Motor neuron (in vitro differentiated cells): ENCODE measurements at places on chromosomes 5 and 9. TPM values are rescaled to one million over a fixed set of nuclear protein-coding genes. Genes with fewer than 3 reads are reported as not detected.

GRCh38 chr9:130117816-130118632, 54.2 kb upstream of the NCS1 start:
- ATAC-seq, result peak; percentile 2

DNA sequence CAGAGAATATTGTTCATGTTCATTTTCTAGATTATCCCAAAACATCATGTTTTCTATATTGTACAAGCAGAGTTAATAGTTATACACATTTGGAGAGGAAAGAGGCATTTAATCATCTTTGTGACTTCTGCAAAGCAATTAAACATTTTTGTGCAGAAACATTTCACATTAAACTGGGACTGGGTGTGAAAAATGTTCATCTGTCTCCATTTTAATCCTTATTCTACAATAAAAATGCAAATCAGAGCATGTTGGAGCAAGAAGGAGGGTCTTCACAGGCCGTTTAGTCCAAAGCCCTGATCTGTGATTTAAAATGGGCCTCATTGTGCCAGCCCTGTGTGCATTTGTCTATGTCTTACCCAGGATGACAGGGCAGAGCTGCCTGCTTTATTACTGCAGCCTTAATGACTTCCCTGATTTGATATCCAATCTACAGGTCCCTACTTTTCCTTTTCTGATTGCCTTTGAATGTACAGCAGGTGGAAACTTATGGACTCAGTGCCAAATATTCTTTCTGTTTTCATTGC, 183.5 kb downstream of the CAVIN4 start:
- peak; percentile 73 for ATAC-seq

Gene SCGB3A2
- total RNA-seq, result not detected in 2 replicates

Gene NADK2
- total RNA-seq, result 29.1 and 30.5 TPM in 2 replicates

DNA sequence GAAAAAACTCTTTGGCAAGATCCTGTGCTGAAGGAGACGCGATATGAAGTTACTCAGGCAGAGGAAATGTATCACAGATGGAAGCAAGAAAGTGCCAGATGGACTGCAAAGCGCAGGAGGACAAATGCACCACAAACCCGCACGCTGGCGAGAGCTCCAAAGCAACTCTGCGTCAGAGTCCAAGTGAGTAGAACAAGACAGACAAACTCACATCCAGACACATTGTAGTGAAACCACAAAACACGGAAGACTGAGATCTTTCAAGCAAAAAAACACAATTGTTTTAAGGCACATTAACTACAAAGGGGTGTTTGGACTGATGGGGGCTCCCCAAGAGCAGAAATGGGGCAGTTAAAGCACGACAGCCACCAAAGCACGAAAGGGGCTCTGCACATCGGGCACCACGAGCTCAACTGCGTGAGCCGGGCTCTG, 39.2 kb upstream of the NKD2 start:
- ATAC-seq, result no peak

- no peak for ATAC-seq
Measured at GRCh38 chr9:72596451-72597180, 75.2 kb downstream of the TMC1 start.

- no peak for ATAC-seq
Measured at GRCh38 chr5:115484368-115484767, 60.2 kb downstream of the FEM1C start.

Gene TMEM174
- total RNA-seq, result 0.33 and 2.1 TPM in 2 replicates

GRCh38 chr9:109910671-109911518, 130.9 kb downstream of the PALM2AKAP2 start:
- ATAC-seq, result peak; percentile 92

- no peak for ATAC-seq
Measured at GRCh38 chr5:54655266-54655665, 137.7 kb downstream of the SNX18 start.

- peak; percentile 19 for ATAC-seq
Measured at GRCh38 chr5:61866930-61867329, 439.1 kb upstream of the KIF2A start.

Gene GRXCR2
- not detected in 2 replicates for total RNA-seq

DNA sequence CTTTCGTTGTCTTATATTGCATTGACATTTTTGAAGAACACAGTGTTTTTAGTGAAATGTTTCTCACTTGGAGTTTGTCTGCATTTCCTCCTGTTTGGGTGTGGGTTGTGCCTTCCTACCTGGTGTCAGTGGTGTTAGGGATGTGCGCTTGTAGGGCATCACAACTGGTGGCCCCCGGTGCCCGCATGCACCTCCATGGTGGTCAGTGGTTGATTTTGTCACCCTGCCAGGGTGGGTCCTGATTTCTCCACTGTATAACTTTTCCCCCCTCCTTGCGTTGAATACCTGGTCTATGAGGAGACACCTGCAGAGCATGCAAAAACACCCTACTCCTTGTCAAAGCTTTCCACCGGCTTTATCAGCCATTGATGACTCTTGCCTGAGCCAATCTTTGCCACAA, 132.9 kb downstream of the BARX1 start:
- no peak for ATAC-seq

- no peak for ATAC-seq
Measured at GRCh38 chr5:175102717-175103116, 341.3 kb downstream of the DRD1 start.

- ATAC-seq, result peak; percentile 41
Measured at GRCh38 chr5:92207151-92207550, 824.0 kb upstream of the ARRDC3 start.

GRCh38 chr9:30723656-30724055, 1660.8 kb upstream of the ACO1 start:
- ATAC-seq, result no peak

DNA sequence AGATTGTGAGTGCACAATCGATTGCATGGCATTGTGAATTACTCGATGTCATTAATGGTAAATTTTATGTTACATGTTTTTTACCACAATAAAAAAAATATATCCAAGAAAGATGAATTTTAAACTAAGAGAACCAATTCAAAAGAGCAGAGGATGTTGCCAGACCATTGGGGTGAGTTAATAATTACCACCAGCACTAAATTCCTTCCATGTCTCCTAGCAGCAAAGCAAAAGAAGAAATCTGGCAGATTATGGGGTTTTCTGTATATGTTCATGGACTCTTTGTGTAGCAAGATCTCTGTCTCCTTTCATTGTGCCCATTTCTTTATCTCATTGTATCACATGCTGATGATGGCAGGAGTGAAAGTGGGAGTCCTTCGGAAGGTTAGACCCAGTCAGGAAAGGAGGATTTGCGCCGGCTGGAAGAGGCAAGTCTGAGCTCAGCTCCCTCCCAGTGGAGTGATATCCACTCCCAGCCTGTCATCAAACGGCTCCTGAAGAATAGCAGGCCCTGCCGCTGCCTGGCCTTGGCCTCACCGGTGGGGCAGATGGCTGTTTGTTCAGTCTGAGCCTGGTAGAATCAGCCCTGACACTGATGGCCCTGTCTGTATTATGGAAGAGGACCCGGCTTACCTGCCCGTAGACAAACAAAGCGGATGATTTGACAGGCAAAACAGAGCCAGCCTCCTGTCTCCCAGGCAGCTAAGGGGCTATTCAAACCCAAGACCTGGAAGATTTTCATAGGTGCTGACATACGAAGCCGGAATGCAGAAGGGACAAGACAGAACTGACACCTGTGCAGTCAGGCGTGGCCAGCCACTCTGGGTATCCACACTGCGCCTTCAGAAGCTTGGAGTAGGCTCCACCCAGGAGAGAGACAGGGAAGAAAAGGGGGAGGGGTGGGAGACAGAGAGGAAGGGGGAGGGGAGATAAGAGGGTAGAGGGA, 21.9 kb upstream of the FOXE1 start:
- peak; percentile 95 for ATAC-seq

DNA sequence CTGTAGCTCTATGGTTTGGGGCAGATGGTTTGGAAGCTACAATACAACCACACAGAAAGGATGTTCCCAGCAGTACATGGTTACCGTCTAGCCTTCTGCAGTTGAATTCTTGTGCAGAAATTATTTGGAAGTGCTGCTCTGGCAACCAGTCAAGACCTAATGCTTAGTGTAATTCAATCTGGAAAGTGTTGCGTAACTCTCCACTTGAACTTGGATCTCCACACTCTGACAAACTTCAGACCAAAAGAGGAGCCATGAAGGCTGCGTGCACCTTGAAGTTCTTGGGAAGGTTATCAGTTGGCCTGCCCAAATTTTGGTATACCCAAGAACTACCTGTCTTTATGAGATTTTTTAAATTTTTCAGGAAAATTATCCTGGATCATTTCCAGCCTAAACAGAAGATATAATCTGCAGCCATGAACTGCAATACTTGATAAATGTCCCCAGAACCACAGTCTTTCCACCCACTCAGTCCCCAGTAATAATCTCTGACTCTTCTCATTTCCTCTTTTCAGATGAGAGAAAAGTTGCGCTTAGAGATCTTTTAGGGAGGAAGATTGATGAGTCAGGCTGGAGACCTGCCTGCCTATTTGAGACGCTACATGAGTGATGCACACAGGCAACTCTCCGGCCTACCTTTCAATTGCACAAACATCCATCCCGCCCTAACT, 159.9 kb downstream of the FANCC start:
- ATAC-seq, result no peak

GRCh38 chr5:57445006-57445704, 37.5 kb downstream of the ACTBL2 start:
- no peak for ATAC-seq

DNA sequence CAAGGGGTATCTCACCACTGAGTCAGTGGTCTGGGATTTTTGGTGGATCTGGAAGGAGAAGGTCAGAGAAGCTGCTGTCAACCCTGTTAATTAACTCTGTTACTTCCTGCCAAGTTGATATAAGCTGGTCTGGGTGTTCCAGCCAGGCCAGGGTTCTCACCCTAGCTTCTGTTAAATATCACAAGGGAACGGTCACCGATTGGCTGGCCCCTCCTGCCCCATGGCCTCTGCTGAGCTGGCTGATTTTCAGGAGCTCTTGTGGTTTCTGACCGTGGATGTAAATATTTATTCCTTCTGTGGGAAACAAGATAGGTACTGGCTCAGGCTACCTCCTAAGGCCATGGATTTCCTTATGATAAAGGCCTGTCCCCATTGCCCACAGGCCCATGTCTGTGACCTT, 1.0 kb downstream of the ADAMTS13 start:
- ATAC-seq, result no peak

- ATAC-seq, result no peak
Measured at GRCh38 chr5:124301850-124302249, 444.6 kb downstream of the ZNF608 start.

- no peak for ATAC-seq
Measured at GRCh38 chr5:132019337-132019736, 7.9 kb upstream of the ACSL6 start.

Gene TLE1
- total RNA-seq, result 1.8 and 2.8 TPM in 2 replicates

Gene PCDHGB2
- total RNA-seq, result 0.62 and 0.73 TPM in 2 replicates

- ATAC-seq, result no peak
Measured at GRCh38 chr9:79765466-79765865, 193.7 kb downstream of the TLE4 start.

GRCh38 chr5:180068519-180069090, 3.0 kb downstream of the RNF130 start:
- no peak for ATAC-seq

GRCh38 chr5:16673241-16674201, 56.7 kb upstream of the RETREG1 start:
- no peak for ATAC-seq

DNA sequence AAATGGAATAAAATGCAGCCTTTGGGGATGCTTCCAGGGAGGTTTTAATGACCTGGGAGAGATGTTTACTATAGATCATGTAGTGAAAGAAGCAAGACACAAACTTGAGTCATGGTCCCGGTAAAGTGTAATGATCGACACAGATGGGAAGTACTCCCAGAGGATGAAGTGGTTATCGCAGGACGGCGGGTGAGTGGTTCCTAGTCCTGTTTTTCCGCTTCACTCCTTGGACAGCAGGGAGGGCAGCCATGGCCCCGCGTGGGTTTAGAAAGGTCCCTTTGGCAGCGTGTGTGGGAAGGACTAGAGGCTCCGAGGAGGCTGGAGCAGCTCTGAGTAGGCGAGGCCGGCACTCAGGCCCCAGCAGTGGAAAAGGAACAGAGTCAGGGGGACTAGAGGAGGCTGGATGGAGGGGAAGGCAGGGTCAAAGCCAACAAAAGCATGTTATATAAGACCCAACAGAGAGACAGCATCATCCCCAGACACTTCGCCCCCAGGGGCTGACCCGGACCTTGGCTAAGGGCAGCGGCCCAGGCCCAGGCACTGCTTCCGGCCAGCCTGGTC, 49.2 kb upstream of the STXBP1 start:
- ATAC-seq, result no peak

Gene SPINK7
- 1.1 and 1.7 TPM in 2 replicates for total RNA-seq

DNA sequence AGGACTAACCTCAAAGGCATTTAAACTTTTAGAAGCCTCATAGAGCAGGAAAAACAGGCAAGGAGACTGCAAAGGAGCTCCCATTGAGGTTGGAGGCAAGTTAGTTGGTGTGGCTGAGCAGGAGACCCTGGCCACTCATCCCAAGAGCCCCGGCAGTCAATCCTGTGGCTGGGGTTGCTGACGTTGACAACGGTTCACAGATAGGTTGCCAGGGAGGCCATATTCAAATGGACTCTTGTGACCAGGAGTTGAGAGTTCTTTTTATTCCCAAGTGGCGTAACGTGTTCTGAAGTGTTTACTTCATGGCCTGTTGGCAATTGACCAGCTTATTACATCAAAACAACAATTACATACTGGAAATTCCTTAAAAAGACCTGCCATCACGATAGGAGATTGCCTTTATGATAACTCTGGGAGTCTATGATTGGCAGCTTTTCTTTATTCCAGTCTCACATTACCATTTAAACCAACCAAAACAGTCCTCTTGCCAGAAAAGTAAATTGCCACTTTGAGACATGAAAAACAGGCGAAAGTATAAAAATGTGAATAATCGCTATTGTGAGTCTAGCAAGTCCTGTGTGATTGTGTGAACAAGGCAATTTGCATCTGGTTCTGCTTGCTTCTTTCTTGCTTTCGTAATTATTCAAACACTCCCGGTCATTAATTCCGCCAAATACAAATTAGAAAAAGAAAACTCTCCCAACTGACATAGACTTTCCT, 394.9 kb downstream of the MED10 start:
- no peak for ATAC-seq

- no peak for ATAC-seq
Measured at GRCh38 chr5:136740228-136740627, 374.9 kb upstream of the TRPC7 start.

GRCh38 chr5:178221853-178222252, 10.7 kb downstream of the PHYKPL start:
- no peak for ATAC-seq

DNA sequence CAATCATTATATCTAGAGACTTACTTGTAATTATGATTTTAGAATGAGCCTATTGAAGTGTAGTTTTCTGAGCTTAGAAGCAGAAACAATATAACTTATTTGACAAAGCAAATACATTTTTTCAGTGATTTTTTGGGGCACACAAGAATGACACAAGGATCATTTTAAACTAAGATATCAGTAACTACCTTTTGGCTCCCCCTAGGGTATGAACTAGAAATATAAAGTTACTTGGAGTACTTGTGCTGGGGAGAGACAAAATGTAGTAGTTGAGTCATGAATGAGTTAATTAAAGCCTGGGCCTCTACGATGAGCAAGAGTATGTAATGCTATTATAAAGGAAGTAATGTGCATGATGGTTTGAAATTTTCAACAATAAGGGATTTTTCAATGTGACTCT, 1244.1 kb upstream of the ACO1 start:
- no peak for ATAC-seq

Gene SLC4A9
- 0.36 TPM in 1 of 2 replicates, not detected in the other for total RNA-seq

- no peak for ATAC-seq
Measured at GRCh38 chr9:83299094-83299493, 236.2 kb upstream of the RASEF start.
